SJSA1 (cell line): ENCODE measurements at places on chromosomes 12 and 14. TPM values are rescaled to one million over a fixed set of nuclear protein-coding genes. Genes with fewer than 3 reads are reported as not detected.

GRCh38 chr14:90781344-90781761 lies 34.9 kb downstream of the TTC7B start:
- DNase-seq, result no peak

Gene FOXN4
- total RNA-seq, result not detected in 2 replicates

GRCh38 chr12:76226397-76226796 lies 121.8 kb downstream of the BBS10 start:
- no peak for DNase-seq

Gene CISTR
- total RNA-seq, result not detected in 2 replicates

GRCh38 chr12:64064706-64065105 lies 157.4 kb downstream of the KICS2 start:
- no peak for DNase-seq

Gene TCL1B
- total RNA-seq, result not detected in 2 replicates

GRCh38 chr12:89325495-89325894 lies 26.8 kb downstream of the DUSP6 start:
- DNase-seq, result no peak

Gene CLEC2A
- not detected in 2 replicates for total RNA-seq

Gene HOXC4
- total RNA-seq, result 1.4 and 2.2 TPM in 2 replicates

GRCh38 chr12:128318946-128319345 lies 52.0 kb downstream of the TMEM132C start:
- no peak for DNase-seq

- peak; percentile 95 for DNase-seq
Measured at GRCh38 chr12:25151476-25151875, 43.5 kb downstream of the DNAI7 start.

GRCh38 chr14:54138354-54139038 lies 181.9 kb upstream of the BMP4 start:
- peak; percentile 4 for DNase-seq

Gene KRT85
- total RNA-seq, result not detected in 2 replicates

DNA sequence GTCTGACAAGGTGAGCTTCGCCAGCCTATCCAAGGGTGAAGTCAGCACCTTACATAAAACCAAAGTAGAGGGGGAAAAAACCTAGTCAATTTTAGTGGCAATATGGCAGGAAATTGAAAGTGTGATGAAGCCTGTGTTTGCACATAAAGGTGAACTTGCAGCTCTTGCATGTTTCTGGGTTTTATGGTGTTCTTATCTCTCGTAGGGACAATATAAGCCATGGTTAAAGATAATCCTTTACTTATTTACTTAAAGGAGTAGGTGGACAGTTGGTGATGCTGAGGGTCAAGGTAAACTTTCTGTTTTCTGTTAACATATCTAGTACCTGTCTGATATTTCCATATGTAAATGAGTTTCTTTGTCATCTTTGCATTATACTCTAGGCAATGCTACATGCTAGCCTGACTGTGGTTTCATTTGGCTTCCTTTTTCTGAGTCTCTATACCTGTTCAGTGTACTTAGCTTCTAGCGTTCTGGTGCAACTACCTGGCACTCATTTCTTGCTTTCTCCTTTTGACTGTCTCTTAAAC lies 32.8 kb downstream of the CCDC91 start:
- DNase-seq, result no peak

DNA sequence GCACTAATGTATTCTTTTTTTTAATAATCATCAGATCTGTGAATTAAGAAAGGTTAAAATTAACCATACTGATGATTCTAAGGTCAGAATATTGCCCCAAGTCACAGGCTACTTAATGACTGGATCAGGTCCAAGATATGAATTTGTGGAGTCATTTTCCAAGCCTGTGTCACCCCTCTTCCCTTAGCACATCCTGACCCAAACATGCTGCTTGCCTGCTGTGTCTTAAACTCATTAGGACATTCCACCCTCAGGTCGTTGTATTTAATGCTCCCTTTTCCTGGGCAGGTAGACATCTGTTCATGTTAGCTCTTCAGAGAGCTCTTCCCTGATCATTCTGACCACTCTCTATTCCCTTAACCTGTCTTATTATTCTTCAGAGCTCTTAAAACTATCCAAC lies 463.5 kb upstream of the PDE3A start:
- DNase-seq, result no peak

GRCh38 chr14:71242237-71242748 lies 335.0 kb downstream of the PCNX1 start:
- DNase-seq, result no peak

DNA sequence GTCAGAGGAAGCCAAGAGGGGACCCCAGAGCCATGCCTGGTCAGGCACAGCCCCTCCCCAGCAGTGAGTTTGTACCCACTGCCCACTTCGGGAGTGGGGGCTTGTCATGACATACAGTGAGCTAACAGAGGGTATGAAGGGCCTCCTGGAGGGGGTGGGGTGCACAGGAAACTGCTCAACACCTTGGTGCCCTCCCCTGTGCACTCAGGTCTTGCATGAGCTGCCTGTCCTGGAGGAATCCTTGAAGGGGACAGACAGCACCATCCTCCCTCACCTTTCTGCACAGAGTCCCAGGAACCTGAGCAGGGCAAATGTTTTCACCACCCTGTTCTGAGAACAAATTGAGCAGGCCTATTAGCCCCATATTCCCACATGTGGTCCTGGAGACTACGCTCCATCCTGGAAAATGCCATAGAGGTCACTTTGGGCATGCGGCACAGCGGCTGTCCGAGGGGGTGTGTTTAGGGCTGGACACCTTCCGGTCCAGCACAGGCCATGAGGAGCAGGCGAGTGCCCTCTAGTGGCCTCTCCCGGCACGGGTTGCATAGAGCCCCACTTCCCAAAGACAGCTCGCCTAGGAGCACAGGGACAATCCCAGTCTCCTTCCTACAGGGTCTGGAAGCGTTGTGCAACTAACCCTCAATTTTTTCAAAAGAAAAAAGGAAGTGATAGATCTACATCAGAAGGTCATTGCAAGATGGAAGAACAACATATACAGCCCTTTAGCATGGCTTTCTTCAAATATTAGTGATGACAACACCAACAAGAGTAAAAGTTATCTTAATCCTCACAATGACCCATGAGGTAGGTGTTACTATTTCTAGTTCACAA lies 31.9 kb upstream of the ZFP36L1 start:
- peak; percentile 78 for DNase-seq

- peak; percentile 70 for DNase-seq
Measured at GRCh38 chr14:60723907-60724618, at the start of gene SIX4. Gene SIX4, minus strand, starts transcription at chr14:60724351. Its CDS starts 277 bp downstream, at chr14:60724074.

GRCh38 chr12:56261503-56262232 lies 3.5 kb upstream of the ANKRD52 start:
- DNase-seq, result peak; percentile 82

Gene FOXM1
- total RNA-seq, result 55.9 and 66.4 TPM in 2 replicates

DNA sequence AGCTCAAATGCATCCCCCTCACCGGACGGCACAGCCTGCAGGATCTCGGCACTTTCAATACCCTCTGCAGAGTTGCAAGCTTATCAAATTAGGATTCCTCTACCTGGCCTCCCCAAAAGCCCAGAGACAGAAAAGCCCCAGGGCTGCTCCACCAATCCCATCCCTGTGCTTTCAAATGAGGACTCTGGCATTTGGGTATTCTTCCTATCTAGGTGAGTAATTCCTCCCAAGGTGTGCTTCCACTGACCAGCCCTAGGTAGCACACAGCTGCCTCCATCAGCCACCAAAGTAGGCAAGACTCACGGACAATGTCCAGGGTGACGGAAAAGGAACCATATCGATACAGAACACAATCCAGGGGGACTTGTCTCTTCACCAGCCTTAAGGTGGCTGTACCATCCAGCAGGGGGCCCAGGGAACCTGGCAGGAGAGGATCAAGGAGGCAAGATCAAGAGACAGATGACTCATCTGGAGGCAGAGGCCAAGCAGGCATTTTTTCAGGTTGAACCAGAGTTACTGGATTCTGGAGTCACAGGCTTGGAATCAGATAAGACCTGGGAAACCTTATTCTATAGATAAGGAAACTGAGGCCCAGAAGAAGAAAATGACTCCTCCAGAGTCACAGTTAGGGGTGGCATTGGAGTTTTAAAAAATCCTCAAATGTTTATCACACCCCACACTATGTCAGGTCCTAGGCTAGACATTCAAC lies 9.9 kb downstream of the PMEL start:
- DNase-seq, result peak; percentile 22

- DNase-seq, result no peak
Measured at GRCh38 chr12:101480849-101481248, 5.7 kb downstream of the SPIC start.

- no peak for DNase-seq
Measured at GRCh38 chr12:2553388-2554126, 241.2 kb upstream of the FKBP4 start.

DNA sequence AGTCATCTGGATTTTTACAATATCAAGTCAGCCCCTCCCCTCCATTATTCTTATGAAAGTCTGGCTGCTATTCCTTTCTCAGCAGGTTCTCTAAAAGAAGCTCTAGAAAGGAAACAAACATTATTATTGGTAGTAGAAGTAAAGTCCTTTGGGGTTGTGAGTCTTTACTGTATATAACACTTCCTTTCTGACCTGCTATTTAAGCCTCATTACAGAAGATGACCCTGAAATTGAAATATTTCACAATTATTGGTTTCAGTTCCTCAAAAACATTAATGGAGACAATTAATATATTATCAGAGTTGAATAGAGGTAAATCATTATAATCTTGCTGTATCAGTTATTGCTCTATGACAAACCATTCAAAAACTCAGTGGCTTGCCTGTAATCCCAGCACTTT lies 19.3 kb downstream of the PLEKHA5 start:
- no peak for DNase-seq

- DNase-seq, result no peak
Measured at GRCh38 chr14:69956970-69957369, 77.8 kb downstream of the SMOC1 start.

DNA sequence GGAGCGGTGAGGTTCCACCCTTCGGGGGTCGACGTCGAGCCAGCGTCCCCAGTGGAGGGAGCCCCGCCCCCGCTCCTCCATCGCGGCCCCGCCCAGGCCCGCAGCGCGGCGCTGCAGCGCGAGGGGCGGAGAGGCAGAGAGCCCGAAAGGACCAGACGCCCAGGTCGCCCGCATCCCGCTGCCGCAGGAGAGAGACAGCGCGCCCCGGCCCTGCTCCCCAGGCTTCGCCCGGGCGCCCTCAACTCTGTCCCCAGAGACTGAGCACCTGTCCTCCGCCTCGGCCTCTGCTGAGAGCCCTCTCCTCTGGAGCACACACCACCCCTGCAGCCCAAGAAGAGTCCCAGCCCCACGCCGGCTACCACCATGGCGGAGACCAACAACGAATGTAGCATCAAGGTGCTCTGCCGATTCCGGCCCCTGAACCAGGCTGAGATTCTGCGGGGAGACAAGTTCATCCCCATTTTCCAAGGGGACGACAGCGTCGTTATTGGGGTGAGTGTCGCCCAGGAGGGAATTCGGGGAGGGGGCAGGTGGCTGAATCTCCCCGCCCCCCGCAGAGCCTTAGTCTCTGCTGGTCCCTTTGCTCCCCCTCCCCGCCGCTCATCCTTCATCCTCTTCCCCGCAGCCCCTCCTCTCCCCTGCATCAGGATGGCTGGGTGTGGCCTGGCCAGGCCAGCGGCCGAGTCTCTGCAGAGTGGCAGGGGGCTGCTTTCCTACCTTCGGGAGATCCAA lies at the start of gene KIF5A:
KIF5A (plus strand) TSS at position 136 of the 732 bp plus-strand sequence; CDS start at position 364, 228 bp downstream.
- DNase-seq, result peak; percentile 74

- no peak for DNase-seq
Measured at GRCh38 chr14:51921026-51921425, 60.6 kb downstream of the GNG2 start.

Gene PSME2
- 161 and 167 TPM in 2 replicates for total RNA-seq

DNA sequence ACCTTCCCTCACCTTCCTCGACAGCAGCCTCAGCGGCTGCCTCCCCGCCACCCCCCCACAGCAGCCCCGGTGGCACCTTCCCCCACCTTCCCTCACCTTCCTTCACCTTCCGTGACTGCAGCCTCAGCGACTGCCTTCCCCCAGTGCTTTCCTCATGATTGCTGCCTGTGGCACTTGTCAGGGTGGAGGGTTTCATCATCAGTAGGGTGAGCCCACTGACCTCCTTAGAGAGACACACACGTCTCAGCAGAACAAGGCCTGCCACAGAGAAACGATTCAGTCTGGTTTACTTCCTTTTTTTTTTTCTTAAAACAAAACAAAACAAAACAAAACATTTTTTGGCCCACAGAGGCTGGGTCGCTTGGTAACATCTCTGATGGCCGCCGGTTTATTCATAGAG lies 75.0 kb downstream of the EP400 start:
- no peak for DNase-seq

- no peak for DNase-seq
Measured at GRCh38 chr14:61513986-61514830, 181.1 kb upstream of the HIF1A start.

- no peak for DNase-seq
Measured at GRCh38 chr12:104825408-104825807, 132.7 kb downstream of the SLC41A2 start.

DNA sequence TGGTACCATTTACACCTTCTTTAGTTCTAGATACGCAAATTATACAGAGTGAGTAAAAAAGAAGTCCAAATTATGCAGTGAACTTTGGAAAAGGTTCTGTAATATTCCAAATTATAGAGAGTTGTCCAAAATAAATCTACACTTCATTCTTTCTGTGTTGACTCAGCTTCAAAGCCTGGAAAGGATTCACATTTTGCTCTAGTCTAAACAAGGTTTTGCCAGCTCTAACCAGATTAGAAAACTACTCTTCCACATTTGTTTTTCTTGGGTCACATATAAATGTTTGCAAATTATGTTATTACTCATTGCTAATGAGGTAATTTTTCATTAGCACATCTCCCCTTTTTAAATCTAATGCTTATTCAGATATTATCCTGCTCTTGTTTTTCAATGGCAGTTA lies 1562.4 kb upstream of the SEL1L start:
- no peak for DNase-seq

Gene CIROP
- not detected in 2 replicates for total RNA-seq

Gene IKBIP
- total RNA-seq, result 86.0 and 103 TPM in 2 replicates

Gene JAG2
- total RNA-seq, result 125 and 160 TPM in 2 replicates

Gene MIPOL1
- 9.7 and 23.7 TPM in 2 replicates for total RNA-seq

Gene CEBPE
- not detected in 2 replicates for total RNA-seq

Gene LRP10
- total RNA-seq, result 37.4 and 41.4 TPM in 2 replicates

DNA sequence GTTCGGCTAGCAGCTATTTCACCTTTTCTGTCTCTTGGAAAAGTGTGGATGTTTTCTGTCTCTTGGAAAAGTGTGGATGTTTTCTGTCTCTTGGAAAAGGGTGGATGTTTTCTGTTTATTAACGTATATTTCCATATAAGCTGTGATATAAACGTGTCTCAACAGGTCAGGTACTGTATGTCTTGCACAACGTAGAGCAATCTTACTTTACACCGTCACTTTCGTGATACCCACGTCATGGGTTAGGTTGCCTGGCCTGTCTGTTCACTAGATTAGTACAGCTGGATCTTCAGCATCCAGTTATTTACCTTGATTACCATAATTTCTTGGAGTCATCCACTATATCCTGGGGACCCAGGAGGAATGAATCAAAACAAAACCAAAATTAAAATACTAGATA lies 14.1 kb downstream of the CLEC7A start:
- no peak for DNase-seq

GRCh38 chr12:64612843-64613242 lies 2.5 kb downstream of the RASSF3 start:
- no peak for DNase-seq

Gene GPRC5D
- not detected in 2 replicates for total RNA-seq

DNA sequence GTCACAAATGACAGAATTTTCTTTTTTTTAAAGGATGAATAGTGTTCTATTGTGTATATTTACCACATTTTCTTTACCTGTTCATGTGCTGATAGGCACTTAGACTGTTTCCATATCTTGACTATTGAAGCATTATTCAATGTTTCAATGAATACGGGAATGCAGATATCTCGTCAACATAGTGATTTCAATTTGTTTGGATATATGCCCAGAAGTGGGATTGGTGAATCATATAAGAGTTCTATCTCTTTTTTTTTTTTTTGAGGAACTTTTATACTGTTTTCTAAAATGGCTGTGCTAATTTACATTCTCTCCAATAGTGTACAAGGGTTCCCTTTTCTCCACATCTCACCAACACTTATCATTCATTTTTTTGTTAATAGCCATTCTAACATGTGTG lies 97.9 kb upstream of the FAR2 start:
- no peak for DNase-seq

Gene HOXC12
- total RNA-seq, result 8.6 and 11.0 TPM in 2 replicates
